ENCODE measurements at places on chromosomes 7 and 10.

DNA sequence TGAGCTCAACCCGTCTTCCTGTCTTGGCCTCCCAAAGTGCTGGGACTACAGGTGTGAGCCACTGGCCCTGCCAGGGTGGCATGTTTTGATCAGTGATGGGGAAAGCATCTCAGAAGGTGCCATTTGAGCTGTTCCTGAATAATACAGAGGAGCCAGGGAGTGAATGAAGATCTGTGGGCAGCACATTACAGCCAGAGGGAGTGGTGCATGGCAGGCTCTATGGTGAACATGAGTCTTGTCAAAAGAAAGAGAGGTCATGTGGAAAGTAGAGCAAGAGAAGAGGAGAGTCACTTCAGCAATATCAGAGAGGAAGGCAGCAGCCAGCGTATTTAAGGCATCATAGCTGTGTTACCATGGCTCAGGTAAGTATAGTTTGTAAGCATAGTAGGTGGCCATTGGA is 275.7 kb upstream of the LRGUK start:
- no peak for DNase-seq

GRCh38 chr10:52066383-52066782 is 247.7 kb upstream of the DKK1 start:
- DNase-seq = no peak

GRCh38 chr10:22230158-22230833 is 12.5 kb upstream of the EBLN1 start:
- DNase-seq = peak; percentile 87

DNA sequence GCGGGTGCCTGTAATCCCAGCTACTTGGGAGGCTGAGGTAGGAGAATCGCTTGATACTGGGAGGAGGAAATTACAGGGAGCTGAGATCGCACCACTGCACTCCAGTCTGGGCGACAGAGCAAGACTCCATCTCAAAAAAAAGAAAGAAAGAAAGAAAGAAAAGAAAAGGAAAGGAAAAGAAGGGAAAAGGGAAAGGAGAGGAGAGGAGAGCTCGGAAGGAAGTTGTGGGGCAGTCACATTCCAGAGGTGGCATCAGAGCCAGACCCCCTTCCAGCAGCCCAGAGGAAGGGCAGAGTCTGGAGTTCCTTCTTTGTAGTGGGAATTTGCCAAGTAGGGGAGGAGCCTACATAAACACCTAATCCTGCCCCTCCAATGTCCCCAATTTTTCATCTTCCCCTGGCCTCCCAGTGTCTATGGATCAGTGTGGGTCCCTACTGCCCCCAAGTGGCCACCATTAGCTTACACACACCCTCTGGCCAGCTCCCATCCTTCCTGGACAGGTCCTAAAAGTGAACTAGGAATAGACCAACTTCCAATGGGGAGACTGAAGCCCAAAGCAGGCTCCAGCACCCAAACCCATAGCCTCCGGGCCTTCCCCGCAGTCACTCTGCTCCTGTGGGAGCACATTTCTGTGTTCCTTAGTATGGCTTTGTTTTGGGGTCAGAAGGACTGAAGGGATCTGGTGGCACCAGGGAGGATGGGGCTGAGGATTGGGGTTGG is 39.6 kb upstream of the HSPB1 start:
- DNase-seq = peak; percentile 82

GRCh38 chr10:123026302-123026701 is 17.5 kb downstream of the ACADSB start:
- no peak for DNase-seq

DNA sequence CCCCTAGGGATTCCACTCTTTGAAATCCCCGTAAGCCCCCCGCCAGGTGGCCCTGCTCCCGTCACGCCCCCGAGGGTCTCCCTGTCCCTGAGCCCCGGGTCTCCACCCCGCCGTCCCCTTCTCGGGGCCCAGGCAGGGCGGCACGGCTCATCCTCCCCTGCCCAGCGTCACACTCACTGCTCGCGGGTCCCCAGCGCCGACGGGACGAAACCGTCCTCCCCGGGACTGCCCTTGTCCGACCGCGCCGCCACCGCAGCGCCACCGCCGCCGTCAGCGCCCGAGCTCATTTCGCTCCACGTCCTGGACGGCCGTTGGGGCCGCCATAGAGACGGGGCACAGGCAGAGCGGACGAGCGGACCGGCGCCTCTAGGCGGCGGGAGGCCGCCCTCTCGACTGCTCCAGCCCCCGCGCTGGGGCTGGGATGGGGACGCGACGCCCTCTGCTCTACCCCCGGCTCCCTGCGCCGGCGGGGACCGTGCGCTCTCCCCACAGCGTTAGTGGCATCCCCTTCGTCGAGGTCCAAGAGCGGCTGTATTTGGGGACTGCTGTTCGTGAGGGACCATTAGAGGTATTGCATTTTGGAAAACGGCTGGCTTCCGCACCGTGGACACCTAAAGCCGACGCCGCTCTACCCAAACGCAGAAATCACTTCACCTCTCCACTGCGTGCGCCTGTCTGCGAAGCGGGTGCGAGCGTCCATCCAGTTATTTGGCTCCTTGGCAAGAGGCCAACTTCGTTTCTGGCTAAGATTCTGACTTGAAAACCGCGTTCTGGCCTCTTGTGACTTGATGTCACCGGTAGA is at the start of gene EEF1AKMT2:
TSS of gene EEF1AKMT2 (minus strand) at position 341 of the 802 bp plus-strand sequence. CDS start at position 287, 54 bp downstream.
- DNase-seq = peak; percentile 96

DNA sequence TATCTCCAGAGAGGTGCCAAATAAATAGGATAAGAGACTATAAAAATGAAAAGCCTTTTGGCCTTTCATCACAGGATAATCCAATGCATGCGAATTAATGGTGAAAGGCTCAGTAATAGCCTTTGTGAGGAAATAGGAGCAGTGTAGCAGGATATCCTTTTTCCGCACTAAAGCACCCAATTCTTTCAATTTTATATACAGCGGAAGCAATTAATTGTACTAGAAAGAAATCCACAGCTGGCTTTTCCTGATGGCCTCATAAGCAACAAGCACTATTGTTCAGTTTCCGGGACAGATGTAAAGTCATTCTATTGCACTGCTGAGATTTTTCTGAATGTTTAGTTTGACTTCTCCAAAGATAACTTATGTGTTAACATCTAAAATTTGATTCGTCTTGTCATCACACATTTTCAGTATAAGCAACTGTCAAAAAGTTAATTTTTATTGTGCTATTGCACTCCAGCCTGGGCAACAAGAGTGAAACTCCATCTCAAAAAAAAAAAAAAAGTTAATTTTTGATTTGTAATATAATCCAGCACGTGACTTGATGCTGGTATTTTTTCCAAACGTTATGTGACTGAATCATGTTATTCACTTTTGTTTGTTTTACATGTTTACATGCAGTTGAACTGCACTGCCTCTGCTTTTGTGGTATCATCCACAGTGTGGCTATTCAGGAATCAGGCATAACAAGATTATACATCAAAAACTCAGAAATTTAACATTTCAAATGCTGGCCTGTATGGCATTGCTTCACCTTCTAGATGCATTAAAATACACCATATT is 8.4 kb upstream of the BMPR1A start:
- peak; percentile 55 for DNase-seq

- DNase-seq = no peak
Measured at GRCh38 chr7:64795176-64795575, 948 bp downstream of the ZNF138 start.

DNA sequence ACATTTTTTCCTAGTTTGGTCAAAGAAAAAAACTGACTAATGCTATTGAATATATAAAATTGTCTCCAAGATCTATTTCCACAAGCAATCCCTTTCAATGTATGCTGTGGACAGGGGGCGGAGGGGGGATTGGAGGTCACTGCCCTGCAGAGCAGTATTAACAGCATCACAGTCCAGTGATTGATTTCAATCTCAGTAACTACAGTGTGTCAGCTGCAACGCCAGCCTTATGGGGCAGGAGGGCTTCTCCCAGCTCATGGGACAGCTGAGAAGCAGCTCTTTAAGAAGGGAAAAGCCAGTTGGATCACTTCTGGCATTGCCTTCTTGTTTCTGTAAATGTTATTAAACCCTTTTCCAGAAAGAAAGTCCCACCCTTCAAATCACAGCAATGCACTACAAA is 65.0 kb downstream of the RAPGEF5 start:
- peak; percentile 51 for DNase-seq

- DNase-seq = no peak
Measured at GRCh38 chr7:151551820-151552219, 32.1 kb upstream of the RHEB start.

DNA sequence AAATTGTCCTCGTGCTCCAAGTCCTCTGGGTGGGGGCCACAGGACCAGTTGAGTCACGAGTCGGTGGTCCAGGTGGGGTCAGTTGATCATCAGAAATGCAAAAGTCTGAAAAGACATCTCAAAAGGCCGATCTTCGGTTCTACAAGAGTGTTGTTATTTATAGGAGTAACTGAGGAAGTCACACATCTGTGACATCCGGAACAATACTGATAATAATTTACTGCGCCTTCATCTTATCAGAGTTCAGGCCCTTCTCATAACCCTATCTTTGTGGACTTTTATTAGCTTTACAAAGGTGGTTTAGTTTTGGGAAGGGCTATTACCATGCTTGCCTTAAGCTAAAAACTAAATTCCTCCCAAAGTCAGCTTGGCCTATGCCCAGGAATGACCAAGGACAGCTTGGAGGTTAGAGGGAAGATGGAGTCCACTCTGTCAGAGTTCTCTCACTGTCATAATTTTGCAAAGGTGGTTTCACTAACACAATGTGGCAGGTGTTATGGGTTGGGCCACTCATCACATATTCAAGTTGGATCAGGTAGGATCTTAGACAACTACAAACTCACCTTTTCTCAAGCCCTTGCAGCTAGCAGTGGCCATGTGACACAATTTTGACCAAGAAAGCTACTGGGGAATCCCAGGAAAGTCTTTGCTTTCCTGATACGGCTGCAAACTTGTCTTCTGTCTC is 54.7 kb upstream of the CHST3 start:
- no peak for DNase-seq

- DNase-seq = peak; percentile 21
Measured at GRCh38 chr7:47970761-47971160, 8.7 kb downstream of the HUS1 start.

DNA sequence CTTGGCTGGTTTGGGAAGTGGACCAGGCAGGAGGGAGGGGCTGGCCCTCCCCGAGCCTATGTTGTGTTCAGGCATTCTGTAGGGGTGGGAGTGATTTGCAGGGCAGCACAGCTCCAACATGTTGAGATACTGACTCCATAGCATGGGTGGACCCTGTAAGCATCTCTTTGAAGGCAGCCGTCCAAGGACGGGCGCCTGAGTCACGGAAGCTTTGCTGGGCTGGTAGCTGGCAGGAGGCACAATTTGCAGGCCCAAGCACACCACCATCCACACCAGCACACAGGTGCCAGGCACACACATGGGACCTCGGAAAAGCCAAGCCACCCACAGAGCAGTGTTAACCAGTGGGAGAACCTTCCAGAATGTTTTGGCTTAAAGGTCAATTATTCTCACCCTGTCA is 505.1 kb upstream of the FOXK1 start:
- no peak for DNase-seq

Data from eye (tissue), 1 donor.